Stimulated activated CD8-positive, alpha-beta memory T cell treated with anti-CD3 and anti-CD28 coated beads, Interleukin-4, amount 100 ng/mL, for 4 hours (primary cell): ENCODE measurements at places on chromosomes 3 and 15.

DNA sequence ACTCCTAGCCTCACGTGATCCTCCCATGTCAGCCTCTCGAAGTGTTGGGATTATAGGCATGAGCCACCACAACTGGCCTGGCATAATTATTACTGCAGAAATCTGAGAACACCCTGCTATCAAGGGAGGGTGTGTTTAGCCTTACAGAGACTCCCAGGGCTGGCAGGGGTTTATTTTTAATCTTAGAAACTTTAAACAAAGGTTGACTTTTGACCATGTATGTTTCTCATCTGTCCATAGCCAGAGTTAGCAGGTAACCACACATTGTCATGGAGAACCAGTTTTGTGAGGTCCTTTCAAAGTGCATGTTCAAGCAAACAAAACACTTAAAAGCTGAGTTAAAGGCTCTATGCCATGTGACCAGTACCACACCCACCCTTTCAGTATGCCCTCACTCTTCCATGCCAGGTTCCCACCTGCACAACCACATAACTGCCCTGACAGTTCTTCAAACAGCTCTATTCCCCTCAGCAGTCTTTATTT, 11.1 kb downstream of the SIAH2 start:
- no peak for DNase-seq

- no peak for DNase-seq
Observed at GRCh38 chr3:68878322-68878721, 54.0 kb downstream of the TAFA4 start.

DNA sequence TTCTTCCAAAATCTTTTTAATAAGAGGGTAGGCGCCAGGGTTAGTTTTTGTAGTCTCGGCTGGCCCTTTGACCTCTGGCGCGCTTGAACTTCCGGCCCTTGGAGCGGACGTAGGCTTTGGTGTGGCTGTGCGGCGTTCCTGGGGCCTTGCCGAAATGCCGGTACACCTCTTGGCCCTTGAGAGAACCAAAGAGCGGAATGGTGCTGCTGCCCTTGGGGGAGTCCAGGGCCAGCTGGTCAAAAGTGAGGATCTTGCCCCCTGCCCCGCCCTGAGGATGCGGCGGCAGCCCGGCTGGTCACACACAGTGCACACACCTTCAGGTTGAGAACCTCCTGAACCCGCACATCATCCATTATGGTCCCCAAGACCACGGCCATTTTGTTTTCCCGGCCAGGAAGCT, 20.0 kb upstream of the CHRNB4 start:
- no peak for DNase-seq

DNA sequence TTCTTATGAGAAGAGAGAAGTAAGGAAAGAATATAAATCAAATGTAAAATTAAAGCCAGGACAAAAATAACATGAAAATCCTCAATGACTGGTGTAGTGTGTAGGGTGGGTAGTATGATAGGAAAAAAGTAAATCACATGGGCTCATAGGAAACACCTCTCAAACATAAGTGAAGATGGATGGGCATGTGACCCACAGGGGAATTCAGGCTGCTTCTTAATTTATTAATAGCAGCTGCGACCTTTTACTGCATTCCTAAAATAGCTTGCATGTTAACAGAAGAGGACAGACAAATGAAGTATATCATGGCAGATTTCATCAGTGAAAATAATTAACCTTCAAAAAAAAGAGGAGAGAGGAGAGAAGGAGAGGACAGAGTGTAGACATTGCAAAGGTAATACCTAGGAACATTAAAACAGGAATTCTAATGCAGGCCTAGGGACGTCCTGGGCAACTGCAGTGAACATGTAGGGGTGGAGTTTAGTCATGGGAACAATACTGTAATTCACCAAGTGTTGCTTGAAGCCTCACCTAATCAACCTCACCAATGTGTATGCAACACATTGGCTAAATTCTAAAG, 132.9 kb downstream of the KCNMB2 start:
- DNase-seq, result no peak

GRCh38 chr15:58594898-58595297, 154.6 kb downstream of the ADAM10 start:
- DNase-seq, result no peak

DNA sequence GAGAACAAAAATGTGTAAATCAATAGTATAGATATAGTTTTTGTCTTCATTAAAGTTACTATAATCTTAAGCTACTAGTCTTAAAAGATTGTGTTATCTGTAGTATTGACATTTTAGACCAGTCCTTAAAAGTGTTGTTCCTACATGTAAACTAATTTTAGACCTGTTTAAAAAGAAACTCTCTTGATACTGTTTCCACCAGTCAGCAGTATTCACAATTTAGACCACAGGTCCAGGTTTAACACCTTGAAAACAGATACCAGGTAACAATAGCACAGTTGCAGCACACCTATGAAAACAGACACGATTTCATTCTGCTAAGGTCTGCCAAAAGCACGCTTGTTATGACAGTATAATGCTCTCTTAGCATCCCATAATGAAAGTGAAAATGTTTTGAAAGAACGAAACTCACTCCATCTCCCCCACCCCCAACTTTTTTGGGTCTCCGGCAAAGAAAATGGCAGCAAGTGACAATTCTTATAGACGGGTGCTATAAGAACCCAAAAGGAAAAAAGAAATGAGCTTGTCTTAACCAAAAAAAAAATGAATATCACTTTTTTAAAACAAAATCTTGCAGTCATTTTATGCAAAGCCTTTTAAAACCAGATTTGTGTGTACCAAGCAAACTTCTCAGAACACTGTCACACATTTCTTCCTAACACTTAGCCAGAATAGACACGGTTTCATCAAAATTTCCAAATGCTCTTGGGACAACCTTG, 1.6 kb downstream of the EIF4E3 start:
- DNase-seq, result no peak

GRCh38 chr3:154745929-154746328, 315.9 kb upstream of the GPR149 start:
- no peak for DNase-seq

DNA sequence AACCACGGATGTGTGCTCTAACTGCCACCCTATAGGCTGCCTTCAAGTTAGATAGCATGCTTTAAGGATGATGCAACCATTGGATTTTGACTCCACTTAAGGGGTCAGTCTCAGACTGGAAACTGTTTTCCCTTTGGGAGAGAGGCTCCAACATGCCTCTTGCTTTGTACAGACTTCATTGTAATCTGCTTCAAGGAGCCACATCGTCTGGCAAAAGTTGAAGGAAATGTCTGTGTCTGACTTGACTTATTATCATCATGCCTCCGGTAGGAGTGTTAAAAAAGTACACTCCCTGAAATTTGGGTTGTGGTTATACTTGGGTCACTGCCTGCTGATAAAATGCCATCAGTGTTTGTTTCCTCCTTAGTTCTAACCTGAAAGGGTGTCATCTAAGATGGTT, 245.4 kb upstream of the CDIN1 start:
- no peak for DNase-seq

DNA sequence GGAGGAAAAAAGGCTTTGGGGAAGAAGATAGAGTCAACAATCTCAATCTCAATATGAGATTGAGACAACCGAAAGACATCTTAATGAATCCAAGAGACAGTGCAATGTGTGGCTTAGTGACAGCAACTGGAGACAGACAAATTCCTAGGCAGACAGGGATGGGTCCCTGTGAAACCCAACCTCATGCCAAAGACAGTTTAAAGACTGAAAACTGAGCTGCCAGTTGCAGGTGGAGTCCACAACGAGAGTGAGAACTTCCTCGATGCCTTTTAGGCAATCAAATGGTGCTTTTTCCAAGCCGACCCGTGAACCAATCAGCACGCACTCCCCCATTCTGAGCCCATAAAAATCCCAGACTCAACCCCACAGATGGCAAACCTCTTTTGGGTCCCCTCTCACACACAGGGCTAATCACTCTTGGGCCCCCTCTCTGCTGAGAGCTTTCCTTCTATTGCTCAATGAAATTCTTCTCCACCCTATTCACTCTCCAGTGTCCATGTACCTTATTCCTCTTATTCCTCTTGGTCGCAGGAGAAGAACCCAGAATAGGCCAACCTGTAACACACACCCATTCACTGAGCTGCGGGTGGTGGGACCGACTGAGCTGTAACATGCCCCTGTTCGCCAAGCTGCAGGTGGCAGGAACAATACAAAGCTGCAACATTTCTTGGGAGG, 34.8 kb downstream of the ZMAT3 start:
- no peak for DNase-seq

DNA sequence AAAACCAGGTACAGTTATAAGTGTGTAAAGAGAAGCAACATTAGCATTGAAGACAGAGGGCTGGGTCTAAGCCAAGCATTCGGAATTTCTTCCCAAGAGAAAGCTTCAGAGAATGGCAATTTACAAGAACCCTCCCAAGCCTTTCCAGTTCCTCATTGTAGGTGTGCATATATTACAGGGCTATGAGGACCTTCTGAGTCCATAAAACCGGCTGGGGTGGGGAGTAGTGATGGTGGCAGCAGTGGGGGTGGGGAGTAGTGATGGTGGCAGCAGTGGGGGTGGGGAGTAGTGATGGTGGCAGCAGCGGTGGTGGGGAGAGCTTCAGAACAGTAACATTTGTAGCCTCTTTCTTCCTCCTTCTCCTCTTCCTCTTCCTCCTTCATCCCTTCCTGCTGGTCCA, 368.7 kb upstream of the UMPS start:
- no peak for DNase-seq

DNA sequence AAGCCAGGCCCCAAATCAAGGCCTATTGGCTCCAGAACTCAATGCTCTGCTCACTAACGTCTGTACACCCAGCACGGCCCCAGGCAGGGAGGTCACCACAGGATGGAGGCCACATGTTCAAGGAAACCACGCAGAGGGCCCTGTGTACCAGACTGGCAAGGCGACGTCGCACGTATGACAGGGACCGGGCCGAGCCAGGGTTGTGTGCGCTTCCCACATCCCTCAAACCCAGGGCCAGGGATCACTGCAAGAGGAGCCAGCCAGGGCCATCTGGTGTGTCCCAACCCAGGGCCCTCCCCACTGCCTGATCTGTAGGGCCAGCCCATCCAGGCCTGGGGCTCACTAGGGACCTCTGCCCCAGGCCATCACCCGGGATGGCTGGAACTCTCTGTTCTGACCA, 62.0 kb downstream of the ZNF445 start:
- no peak for DNase-seq

- no peak for DNase-seq
Observed at GRCh38 chr3:53243165-53243564, 12.7 kb downstream of the TKT start.

- no peak for DNase-seq
Observed at GRCh38 chr3:64552160-64552559, 135.6 kb downstream of the ADAMTS9 start.

- no peak for DNase-seq
Observed at GRCh38 chr3:124014366-124014942, 22.5 kb upstream of the ROPN1 start.

GRCh38 chr3:103349760-103350159, 914.9 kb downstream of the ZPLD1 start:
- no peak for DNase-seq

GRCh38 chr3:128823008-128823407, 56.4 kb upstream of the ACAD9 start:
- DNase-seq, result no peak

DNA sequence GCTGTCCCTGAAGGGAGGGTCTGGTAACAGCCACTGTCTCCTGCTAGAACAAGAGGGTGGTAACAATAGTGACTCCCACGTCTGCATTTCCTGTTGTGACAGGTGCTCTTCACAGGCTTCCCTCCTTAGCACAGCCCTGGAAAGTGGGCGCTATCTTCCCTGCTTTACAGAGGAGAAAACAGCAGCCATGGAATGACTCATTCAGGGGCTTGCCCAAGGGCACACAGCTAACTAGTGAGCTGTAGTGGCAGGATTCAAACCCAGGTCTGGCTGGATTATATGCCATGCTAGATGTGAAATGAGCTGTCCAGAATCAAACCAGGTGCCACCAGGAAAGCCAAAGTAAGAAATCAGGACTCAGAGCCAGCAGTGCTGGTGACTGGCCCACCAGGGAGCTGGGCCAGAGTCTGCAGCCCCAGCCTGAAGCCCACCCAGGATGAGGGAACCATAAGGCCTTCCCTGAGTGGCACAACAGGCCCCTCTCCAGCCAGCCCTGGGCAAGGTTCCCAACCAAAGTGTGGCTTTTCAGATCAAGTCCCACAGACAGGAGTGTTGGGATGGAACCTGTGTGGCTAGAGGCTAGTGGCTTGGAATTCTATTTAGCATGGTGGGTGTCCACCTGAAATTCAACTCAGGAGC, 102.4 kb downstream of the ETFA start:
- no peak for DNase-seq

DNA sequence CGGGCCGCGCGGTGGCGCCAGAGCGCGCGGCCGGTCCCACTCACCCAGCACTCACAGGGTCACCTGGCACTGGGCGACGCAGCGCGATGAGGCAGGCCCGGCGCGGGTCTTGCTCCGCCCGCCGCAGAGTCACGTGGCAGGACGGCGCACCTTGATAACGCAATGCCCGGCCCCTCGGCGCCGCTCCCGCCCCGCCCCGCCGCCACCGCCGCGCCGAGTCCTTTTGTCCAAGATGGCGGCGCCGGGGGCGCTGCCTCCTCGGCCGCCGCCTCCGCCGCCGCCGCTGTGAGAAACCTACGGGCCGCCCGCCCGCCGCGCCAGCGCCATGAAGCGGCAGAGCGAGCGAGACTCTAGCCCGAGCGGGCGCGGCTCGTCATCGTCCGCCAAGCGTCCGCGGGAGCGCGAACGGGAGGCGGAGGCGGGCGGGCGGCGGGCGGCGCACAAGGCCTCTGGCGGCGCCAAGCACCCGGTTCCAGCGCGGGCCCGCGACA, at the start of gene RBM15B:
RBM15B (plus strand) TSS at position 211 of the 491 bp plus-strand sequence; CDS start at position 326, 115 bp downstream.
- DNase-seq, result peak; percentile 81

DNA sequence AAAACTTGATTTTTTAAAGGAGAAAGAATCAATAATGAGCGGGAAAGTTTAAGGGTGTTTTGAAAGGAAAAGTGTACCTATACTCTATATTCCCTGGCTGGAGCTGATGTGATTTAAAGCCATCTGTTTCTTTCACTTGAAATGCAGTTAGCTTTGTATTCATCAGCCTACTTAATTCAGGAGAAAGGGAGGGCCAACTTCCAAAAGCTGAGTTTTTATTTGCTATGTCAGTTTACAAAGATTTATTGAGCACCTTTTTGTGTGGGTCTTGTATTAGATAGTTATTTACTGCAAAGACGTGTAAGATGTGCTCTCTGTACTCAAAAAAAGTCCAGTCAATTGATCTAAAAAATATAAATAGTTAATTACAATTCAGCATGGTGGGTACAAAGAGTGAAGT, 176.2 kb upstream of the GOLIM4 start:
- DNase-seq, result no peak

DNA sequence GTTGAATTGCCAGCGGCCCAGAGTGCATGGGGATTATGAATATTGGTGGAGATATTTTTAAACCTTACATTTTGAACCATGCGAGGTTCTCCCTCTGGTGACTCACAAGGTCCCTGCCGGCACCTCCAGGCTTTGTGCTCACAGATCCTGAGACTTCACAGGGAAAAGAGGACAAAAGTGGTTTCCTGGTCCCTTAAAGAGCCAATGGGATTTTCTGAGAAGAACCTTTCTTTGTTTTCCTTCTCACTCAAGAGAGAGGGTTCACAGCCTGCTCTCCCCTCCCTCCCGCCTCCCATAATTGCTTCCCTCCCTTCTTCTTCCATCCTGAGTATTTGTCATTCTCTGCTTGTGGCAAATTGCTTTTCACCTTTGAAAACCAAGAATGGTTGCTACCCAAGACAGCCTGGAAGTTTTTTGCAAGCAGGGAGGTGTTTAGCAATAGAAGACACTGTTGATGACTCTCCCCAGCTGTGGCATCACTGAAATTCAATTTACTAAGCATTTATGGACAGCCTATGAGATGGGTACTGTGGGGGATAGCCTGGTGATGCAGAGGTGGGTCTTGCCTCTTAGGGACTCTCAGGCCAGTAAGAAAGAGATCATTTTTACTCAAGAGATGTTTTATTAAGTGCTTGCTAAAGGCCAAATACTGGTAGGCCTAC, 76.6 kb downstream of the CPN2 start:
- DNase-seq, result no peak

GRCh38 chr3:66200147-66200546, 20.7 kb upstream of the SLC25A26 start:
- no peak for DNase-seq
